ENCODE measurements at places on chromosomes 1 and 21. TPM values are rescaled to one million over a fixed set of nuclear protein-coding genes. Genes with fewer than 3 reads are reported as not detected.

- peak; percentile 74 for DNase-seq
These were observed 21.8 kb upstream of the PDC start for GRCh38 chr1:186482661-186483255.

GRCh38 chr1:182835806-182836205, 3.3 kb upstream of the DHX9 start:
- no peak for DNase-seq

GRCh38 chr1:225354906-225355305, 72.9 kb downstream of the LBR start:
- no peak for DNase-seq

GRCh38 chr1:183310753-183311479, 107.3 kb downstream of the NMNAT2 start:
- DNase-seq, result no peak

INPP5B gene
- 33.1 TPM for total RNA-seq

PADI2 gene
- total RNA-seq, result 35.4 TPM

- DNase-seq, result no peak
These were observed 49.0 kb downstream of the MAP3K21 start for GRCh38 chr1:233376382-233377110.

DNA sequence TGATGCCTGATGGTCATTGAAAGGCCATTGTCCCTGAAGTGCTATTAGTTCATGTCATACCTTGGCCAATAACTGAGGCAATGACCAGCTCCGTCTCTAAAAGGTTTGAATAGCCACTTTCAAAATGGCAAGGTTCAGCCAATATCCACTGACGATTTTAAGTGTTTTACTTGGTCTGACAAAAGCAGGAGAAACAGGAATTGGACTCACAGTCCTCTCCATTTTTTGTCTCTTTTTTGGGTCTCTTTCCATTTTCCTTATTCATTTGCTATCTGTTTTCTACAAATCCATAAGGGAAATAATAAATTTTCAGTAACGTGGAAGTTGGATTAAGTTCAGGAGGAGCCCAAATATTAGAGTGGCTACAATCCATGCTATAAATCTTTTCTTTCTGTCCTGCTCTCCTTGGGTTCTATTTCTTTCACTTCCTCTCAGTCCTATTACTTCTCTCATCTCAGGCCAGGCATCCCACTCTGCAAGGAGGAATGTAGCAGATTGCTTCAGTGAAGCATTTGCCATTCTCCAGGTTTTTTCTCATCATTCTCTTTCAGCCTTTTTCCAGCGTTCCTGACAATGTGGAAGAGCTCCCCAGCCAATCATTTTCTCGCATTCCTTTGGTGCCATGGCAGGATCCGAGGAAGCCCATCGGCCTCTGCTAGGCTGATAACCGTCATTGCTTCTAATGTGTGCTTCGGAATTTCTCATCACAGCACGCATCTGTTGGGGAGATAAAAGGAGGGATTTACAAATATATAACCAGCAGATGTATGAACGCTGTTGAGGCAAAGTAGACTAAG, 414.5 kb downstream of the ADGRL2 start:
- DNase-seq, result no peak

- no peak for DNase-seq
These were observed 132.9 kb downstream of the ZC3H11B start for GRCh38 chr1:219480011-219480410.

NFASC gene
- 6.6 TPM for total RNA-seq

GRCh38 chr21:45388011-45388521, 16.9 kb upstream of the COL18A1 start:
- DNase-seq, result peak; percentile 42

CD1B gene
- total RNA-seq, result not detected

DNA sequence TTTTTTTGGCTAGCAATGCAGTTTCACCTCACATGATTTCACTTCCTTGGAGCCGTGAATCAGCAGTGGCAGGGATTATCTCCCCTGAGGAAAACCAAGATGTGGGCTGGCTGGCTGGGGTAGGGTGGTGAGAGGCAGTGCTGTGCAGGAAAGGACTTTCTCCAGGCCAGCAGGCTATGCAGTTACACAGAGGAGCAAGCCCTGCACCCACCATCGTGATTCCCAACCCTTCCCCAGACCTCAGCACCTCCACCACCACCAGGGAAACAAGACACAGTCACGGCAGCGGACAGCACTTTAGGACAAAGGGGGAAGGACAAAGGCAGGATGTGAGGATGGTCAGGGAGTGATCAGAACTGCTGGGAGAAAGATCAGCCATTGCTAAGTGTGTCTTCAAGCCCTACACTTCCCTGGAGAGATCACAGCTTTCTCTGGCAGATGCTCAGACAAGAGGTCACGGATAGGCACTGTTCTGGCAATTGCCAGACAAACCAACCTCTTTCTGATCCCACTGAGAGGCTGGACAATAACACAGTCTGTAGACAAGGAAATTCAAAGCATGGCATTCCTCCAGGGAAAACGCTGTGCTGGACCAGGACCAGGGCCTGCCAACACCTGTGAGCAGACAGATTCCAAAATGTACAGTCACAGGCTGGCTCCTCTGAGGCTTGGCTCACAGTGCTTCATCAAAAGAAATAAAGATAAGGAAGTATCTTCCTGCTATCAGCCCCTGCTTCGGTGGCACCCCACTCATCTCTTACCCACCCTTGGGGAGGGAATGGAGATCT, 509.4 kb downstream of the SMYD3 start:
- DNase-seq, result no peak

GRCh38 chr1:213979751-213980586, 7.8 kb upstream of the PROX1 start:
- DNase-seq, result no peak

GRCh38 chr1:167658574-167659328, 28.7 kb downstream of the RCSD1 start:
- no peak for DNase-seq

ZNHIT6 gene
- 12.6 TPM for total RNA-seq

DNA sequence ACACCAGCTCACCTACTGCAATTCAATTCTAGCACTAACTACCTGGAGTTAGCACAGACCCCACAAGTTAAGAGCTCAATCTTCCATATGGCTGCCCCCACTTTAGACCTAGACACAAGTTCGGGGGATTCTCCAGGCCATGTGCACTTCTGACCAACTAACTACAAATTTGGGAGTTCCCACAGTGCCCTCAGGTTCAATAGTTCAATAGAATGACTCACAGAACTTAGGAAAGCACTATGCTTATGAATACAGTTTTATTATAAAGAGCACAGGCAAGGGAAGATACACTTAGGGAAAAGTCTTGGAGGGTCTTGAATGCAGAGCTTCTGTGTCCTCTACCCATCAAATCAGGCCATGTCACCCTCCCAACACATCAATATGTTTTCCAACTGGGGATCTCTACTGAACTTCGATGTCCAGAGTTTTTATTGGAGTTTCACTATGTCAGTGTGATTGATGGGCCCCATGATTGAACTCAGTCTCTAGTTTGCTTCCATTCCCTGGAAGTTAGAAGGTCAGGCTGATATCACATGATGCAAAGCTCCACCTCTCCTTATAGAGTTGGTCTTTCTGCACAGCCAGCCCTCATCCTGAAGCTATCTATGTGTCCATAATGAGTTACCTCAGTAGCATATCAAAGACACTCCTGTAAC, 46.1 kb downstream of the RAVER2 start:
- DNase-seq, result no peak

TRABD2B gene
- total RNA-seq, result 0.99 TPM

G0S2 gene
- 10.6 TPM for total RNA-seq

DNA sequence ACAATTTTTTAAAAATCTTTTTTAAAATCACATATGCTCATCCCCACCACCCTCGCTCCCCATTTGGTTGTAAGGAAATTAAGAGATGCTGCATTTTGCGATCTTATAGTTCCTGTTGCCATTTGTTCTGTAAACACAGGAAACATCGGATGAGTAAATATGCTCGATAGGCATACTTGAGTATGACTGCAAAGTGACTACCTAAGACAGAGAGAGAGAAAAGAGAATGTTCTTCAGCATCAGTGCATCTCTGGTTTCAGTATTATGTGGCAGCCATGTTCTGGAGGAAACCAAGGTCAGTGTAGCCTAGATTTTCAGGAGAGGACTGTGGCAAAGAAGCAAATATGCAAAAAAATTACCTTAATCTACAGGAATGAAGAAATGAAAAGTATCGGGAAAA, 265.5 kb upstream of the FMN2 start:
- no peak for DNase-seq

GRCh38 chr1:226308166-226308722, 720 bp downstream of the LIN9 start:
- no peak for DNase-seq

DNA sequence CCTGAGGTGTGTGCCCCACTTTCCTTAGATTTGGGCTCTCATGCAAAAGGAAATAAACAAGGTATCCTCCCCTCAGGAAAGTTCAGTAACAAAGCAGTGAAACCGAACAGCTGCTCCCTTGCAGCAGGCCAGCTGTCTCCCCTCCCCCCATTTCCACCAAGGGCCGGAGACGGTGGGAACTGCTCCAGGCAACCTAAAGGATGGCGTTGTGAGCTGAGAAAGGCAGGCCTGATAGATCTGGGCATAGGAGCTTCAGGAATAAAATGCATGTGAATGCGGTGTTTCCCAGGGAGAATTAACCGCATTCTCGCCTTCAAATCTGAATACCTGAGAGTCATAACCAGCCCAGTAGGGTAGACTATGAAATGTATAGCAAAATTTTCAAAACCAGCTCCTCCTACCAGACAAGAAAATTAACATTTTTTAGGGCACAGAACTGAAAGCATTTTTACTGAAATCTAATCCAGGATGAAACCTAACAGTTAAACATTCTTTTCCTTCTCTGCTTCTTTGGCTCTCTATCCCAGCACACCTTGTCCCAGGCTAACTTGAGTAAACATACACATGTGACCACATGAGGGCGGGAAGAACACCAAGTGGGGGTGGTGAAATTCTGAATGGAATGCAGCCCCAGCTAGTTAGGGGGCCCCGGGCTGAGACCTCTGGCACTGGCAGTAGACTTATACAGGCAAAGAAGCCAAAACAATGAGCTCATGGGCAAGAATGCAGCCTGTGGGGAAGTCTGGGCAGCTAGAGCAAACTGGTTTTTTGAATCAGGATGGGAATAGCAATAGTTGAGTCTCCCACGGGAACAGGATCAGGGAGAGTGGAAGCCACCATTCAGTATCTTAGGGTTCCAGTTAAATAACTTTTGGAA, 11.5 kb downstream of the MCL1 start:
- DNase-seq, result no peak

DNA sequence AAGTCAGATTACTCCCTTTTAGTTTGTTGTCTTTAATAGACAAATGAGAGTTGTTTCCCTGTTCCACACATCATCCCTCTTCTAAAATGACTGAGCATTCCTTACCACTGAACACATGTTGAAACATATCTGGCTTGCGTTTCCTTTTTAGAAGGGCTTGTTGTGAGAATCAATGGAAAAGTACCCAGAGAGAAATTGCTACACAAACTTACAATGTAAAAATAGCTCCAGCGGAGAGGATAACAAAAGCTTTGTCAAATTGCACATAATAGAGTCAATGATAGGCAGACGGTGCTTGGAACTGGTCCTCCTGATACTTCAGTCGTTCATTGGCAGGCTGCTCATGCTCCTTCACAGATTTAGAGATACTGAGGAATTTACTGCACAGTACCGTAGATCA, 123.9 kb downstream of the CYYR1 start:
- DNase-seq, result no peak

OR2G3 gene
- total RNA-seq, result not detected

DNA sequence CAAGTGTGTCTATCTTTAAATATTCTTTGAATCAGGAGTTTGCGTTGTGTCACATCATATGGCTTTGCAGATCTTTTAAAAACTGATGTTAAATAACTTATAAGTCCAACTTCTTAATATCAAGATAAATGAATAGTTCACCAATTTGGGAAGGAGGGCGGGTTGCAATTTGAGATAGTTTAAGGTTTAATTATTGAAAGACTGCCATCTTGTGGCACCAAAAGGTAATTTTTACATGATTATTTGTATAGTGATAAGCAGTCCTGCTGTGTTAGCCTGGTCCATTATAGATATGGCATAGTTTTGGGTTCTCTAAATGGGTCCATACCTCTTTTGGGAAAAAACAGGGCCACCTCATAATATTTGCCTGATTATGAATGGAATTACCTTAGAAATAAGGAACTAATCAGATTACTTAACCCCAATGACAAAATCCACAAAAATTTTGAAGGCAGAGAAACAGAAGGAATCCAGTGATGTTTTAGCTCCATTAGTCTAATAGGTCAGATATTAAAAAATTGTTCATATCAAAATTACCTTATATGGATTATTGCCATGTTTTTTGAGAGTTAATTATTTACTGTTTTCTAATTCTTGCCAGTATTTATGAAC, 64.3 kb downstream of the PRKAA2 start:
- no peak for DNase-seq

DR1 gene
- total RNA-seq, result 56.1 TPM

GRCh38 chr1:75733661-75734060, 9.2 kb downstream of the ACADM start:
- no peak for DNase-seq

ASTN1 gene
- 0.10 TPM for total RNA-seq

DNA sequence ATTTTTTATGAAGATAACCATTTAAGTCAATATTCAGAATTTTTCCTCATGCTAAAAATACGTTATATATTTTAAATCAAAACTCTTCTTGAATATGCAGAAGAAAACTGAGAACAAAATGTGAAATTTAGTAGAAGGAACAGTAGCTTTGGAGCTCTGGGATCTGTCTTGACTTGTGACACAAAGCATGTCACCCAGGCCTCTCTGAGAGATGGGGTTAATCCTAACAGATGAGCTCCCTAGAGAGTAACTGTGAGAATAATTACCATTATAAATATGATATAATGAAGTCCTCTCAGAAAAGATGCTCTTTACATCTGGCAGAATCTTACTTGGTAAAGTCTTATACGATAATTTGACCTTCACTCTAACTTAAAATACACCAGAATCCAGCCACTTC, 272.0 kb downstream of the PTPRC start:
- no peak for DNase-seq

LCE1C gene
- total RNA-seq, result not detected

DNA sequence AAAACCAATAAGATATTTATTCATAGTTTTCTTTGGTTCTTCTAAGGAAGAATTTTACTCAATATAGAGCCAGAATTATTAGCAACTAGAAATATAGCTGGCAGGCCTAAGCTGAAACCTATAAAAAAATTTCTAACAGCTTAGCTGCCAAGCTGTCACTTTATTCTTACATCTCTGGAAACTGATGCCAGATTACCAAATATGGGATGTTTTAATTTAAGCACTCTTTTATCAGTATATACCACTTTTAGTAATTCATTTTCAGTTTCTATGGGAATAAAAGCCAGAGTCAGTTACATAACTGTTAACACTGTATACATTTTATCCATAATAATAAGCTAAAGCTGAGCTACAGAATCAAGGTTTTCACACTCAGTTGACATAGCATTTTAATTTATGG, 68.7 kb upstream of the MPC2 start:
- no peak for DNase-seq

GRCh38 chr1:231793893-231794292, 167.3 kb downstream of the DISC1 start:
- no peak for DNase-seq

GRCh38 chr21:45289655-45290515, 2.2 kb upstream of the POFUT2 start:
- DNase-seq, result no peak

DNA sequence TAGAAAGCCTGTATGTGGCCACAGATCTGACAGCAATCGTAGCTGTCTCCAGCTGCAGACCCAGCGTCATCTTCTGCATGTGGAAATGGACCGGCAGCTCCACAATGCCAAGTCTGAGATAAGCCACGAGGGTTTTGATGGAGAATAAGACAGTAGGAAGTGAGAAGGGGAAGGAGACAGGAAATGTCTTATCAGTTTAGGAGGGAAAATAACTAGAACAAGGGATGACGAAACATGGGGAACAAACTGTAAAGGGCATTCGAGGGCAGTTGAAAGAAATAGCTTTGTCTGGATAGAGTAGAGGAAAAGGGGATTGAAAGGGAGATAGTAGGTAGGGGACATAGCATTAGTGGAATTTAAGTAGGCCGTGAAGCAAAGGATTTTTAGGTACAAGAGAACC, 74.0 kb upstream of the CTTNBP2NL start:
- no peak for DNase-seq
